ENCODE measurements at places on chromosomes 2 and 18.

GRCh38 chr2:102226612-102227391 lies 40.0 kb downstream of the IL1RL2 start:
- DNase-seq = no peak

GRCh38 chr2:45814488-45814887 lies 163.0 kb downstream of the PRKCE start:
- DNase-seq = no peak

DNA sequence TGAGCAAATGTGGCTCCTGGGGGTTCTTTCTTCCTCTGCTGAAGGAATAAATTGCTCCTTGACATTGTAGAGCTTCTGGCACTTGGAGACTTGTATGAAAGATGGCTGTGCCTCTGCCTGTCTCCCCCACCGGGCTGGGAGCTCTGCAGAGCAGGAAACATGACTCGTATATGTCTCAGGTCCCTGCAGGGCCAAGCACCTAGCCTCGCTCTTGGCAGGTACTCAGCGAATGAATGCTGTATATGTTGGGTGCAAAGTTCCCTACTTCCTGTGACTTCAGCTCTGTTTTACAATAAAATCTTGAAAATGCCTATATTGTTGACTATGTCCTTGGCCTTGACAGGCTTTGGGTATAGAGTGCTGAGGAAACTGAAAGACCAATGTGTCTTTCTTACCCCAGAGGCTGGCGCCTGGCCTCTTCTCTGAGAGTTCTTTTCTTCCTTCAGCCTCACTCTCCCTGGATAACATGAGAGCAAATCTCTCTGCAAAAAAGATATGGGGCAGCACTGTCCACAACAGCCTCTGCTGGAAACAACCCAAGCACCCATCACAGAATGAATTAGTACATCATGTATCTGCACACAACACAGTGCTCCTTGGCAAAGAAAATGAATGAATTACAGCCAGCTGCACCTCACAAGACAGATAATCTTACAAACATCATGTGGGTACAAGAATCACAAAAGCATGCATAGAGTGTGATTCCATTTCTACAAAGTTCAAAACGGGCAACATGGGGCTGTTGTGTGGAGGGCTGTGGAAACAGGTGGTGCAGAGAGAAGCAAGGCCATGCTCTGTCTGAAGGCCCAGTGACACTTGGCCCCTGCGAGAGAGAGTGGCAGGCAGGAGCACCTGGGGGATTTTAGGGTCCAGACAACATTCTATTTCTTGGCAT lies 6.6 kb downstream of the IL1RN start:
- DNase-seq = no peak

DNA sequence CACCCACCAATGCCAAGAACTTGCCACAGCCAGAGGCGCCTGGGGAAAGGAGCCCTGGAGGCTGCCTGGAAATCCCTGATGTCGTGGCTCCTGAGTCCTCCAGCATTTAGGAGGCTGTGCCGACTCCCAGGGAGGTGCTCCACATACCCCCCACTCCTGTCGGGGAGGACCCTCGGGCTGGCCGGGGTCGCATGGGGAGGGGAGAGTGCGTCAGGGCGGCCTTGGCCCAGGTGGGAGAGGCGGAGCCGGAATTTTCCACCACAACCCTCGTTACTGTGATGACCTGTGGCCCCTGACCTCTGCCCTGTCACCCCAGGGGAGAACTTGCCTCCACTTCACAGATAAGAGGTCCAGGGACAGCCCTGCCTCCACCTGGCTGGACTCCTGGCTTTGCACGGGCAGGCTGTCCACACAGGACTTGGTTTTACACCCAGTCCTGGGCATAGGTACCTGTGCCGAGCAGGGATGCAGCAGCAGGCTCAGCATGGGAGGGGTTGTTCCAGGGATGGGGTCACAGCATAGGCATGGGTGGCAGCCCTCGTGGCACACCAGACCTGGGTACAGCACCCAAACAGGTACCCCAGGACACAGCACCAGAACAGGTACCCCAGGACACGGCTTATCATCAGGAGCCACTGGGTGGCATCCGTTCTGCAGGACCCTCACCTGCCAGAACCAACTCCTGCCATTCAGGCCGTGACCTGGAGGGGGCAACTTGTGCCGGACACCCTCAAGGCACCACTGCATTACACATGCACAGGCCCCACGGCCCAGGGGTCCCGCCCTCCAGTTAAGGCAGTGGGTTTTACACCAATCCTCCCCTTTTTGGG lies 12.3 kb upstream of the AGXT start:
- no peak for DNase-seq

GRCh38 chr2:217919781-217920351 lies 82.9 kb downstream of the TNS1 start:
- DNase-seq = no peak

DNA sequence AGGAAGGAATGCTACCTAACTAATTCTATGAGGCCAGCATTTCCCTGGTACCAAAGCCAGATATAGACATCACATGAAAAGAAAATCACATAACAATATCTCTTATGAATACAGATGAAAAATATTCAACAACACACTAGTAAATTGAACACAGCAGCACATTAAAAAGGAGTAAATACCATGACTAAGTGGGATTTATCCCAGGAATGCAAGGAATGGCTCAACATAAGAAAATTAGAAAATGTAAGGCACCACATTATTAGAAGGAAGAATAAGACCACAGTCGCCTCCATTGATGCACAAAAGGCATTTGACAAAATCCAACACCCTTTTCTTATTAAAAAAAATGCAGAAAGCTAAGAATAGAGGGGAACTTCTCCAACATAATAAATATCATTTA lies 133.9 kb downstream of the TTC32 start:
- DNase-seq = no peak

Data from stimulated activated CD4-positive, alpha-beta T cell treated with anti-CD3 and anti-CD28 coated beads, Interleukin-12 subunit alpha, Interleukin-12 subunit beta, amount 100 ng/mL, for 4 hours (primary cell).